ENCODE measurements at places on chromosomes 3 and 15.

GRCh38 chr3:109952924-109953323 lies 615.6 kb upstream of the DPPA4 start:
- DNase-seq: no peak

- no peak for DNase-seq
Measured at GRCh38 chr3:60142009-60142408, 1092.2 kb upstream of the CFAP20DC start.

GRCh38 chr3:152176241-152176640 lies 92.5 kb upstream of the MBNL1 start:
- peak; percentile 17 for DNase-seq

DNA sequence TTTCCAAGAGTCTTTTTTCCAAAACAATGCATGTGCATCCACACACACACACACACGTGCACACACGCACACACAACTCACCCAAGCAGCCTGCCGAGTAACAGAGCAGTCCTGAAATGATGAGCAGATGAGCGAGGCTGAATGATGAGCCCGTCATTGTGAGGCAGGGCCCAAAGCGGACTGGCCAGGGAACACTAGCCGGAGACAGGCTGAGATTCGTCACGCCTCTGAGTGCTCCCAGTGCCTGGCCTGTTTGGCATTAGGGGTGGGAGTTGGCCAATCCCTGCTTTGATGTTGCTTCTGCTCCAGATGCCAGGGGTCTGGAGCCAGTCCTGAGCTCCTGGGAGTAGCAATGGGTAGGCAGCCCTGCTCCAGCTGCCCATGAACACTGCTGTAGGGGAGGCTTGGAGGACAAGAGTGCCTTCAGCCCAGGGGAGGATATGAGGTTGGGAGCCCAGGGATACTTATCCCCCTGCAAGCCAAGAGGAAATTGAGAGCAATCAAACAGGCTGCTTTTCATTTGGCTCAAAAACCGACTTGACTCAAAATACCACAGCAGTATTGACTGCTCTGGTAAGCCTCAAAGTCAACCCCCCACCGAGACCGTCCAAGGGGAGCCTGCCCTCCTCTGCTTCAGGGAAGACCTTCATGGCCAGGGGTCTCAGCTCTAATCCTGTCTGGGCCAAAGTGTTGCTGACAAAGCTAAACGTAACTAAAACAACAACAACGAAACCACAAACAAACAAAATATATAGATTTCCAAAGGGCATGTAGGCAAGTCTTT lies 22.9 kb downstream of the COLQ start:
- DNase-seq: no peak

- no peak for DNase-seq
Measured at GRCh38 chr3:78792733-78793132, 975.1 kb downstream of the ROBO1 start.

- DNase-seq: no peak
Measured at GRCh38 chr3:23728601-23729117, 77.1 kb upstream of the UBE2E1 start.

DNA sequence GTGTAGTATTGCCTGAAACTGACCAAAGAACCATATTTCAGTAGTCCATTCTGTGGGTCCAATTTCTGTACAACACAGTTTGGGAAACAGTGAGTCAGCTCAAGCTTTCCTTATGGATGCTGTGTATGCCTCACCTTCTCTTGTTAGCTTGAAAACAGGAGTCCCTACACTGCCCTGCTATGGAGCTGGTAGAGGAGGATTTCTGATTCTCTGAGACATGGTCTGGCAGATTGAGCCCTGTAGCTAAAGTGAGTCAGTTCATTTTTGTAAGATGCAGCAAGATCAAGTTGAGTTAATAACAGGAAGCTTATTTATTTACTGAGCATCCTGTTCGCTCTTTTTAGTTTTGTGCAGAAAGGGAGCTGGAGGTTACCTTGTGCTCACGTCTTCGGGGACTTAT lies 424.1 kb upstream of the RBMS3 start:
- no peak for DNase-seq

DNA sequence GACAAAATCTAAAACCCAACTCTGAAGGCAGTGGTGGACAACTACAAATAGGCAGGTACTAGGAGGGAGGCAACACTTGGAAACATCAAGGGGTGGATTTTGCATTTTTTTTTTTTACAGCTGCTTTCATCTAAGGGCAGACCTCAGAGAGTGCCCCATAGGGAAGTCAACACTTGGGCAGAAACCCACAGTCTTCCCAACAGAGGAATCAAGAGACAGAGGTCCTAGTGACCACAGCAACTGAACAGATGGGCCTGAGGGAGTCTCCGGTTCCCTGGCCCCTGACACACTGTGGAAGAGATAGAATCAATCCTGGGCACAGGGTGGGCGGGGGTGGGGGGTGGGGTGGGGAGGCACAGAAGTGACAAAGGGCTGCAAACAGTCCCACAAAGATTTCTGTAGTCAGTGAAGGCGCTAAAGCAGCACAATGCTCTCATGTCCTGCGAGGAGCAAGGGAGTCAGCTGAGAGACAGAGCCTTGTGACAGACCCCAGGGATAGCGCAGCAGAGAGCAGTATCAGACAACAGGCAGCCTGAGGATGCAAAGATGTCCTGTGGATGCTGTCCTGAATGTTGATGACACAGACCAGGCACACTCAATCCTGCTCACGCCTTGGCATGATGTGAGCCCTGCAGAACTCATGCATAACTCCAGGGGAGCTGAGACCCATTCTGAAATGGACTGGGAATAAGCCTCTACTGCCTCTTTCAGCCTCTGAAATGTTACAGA lies 6.9 kb upstream of the RFTN1 start:
- DNase-seq: peak; percentile 28

DNA sequence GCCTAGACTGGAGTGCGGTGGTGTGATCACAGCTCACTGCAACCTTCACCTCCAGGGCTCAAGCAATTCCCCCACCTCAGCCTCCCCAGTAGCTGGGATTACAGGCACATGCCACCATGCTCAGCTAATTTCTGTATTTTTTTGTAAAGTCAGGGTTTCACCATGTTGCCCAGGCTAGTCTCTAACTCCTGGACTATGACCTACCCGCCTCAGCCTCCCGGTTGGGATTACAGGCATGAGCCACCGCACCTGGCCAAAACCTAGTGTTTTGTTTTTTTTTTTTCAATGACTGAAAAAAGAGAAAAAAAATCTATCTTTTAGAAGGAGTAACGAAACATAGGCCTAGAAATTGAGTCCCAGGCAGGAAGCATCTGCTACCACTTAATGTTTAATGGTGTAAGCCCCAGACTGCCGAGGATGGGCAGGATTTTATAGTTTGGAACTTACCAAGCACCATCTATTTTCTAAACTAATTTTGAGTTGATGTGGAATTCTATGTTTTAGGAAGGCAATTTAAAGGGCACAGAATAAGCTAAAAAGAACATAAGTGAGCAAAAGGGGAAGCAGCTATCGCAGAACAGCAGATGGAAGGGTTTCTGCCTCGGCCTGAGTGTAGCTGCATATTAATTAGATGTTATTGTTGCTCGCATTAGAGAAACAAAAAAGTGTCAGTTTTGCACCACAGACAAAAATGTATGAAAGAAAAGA lies 24.2 kb upstream of the CA12 start:
- no peak for DNase-seq

- no peak for DNase-seq
Measured at GRCh38 chr15:77039217-77039533, 31.7 kb downstream of the TSPAN3 start.

GRCh38 chr15:81296673-81297072 lies 27.3 kb downstream of the STARD5 start:
- peak; percentile 98 for DNase-seq

DNA sequence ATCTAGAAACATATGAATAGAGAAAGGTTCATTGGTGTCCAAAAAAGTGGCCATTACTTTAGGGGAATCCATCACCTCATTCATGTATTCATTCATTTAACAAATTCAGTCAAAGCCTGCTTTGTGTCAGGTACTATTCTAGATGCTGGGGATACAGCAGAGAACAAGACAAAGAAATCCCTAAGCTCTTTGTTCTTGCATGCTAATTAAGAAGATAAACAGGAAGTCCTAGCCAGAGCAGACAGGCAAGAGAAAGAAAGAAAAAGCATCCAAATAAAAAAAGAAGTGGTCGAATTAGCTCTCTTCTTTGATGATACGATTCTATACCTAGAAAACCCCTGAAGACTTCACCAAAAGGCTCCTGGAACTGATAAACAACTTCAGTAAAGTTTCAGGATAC lies 12.4 kb upstream of the ZMAT3 start:
- no peak for DNase-seq

DNA sequence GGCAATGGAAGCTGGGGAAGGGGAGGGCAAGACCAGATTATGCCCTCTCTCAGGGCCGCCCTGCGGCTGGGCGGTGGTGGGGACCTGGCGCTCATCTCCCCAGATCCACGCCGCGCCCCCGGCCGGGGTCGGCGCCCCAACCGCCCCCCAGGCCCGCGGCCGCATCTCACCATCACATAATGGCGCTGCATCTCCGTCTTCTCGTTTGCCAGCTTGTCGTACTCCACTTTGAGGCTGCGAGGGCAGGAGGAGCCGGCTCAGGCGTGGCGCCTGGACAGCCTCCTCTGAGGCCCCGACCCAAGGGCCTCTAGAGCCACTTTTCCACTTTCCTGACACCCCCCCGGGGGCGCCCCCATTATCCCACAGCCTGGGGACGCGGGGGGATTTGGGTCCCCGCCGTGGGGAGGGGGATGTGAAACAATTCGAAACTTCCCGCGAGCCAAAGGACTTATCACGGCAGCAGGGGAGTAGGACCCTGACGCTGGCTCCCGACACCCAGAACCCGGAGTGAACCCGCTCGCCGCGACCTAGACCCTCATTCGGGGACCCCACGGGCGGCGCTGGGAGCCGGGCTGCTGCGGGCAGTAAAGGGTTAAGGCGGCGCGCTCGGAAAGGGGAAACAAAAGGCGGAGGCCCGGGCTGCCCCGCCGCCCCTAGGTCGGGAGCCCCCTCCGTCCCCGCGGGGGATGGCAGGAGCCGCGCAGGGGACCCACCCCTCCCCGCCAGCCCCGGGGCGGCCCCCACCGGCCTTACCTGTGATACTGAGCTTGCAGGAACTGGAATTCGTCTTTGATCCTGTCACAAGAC lies 2.1 kb downstream of the TLE3 start:
- peak; percentile 60 for DNase-seq

GRCh38 chr15:39887832-39888231 lies 32.2 kb downstream of the GPR176 start:
- DNase-seq: peak; percentile 23

DNA sequence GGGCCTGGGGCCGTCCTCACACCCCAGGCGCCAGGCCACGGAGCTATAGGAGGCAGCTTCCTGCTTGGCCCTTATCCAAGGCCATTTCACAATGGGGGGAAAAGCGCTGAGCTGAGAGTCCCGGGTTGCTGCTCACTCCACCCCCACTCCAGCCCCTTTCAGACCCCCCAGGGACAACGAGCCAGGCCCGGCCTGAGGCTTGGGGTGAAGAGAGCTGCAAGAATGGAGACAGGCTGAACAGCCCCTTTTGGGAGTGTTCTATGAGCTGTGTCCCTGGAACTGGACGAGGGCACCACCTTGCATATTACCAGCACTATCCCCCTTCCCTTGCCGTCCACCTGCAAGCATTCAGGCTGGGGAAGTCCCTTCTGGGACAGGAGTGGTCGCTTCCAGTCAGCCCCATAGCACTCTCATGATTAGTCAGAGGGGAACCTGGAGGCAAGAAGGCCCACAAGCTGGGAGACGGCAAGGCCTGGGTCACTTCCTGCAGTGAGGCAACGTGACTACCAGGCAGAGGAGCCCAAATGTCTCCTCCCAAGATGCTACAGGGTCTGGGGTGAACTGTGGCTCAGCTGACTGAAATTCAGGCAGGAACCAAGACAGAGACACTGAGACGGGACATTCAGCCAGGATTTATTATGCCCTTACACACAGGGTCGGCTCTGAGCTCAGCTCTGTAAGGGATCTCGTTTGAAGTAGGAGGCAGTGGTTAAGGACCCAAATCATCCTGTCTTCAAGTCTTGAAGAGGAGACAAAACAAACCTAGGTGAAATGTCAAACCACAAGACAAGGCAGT lies 8.6 kb upstream of the SRP14 start:
- peak; percentile 41 for DNase-seq

DNA sequence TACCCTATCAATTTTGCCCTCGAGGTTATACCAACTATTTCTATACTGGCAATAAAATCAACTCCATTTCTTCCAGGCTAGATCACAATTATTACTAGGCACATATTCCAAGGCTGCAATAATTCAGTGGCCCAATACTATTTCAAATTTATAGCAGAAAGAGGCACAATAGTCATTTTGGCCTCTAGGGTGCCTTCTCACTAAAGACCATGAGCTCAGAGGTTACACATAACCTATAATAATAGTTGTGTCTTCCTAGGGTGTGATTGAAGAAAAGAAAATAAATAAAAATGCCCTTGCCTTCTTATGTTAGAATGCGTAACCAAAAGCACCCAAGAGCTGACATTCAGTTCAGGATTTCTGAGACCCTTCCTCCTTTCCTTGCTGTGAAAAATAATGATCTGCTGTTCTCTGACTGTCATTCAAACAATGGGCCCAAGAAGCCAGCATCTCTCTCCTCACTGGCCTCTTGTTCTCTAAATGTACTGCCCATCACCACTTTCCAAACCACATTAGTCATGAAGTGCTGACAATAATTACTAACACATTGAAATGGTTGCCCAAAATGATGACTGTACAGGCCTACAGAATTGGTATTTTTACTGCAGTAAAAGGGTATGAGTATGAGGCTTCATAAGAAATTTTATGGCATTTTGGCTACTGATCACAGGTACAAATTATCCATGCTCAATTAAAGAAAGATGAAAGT lies 244.8 kb downstream of the LRRN1 start:
- no peak for DNase-seq

DNA sequence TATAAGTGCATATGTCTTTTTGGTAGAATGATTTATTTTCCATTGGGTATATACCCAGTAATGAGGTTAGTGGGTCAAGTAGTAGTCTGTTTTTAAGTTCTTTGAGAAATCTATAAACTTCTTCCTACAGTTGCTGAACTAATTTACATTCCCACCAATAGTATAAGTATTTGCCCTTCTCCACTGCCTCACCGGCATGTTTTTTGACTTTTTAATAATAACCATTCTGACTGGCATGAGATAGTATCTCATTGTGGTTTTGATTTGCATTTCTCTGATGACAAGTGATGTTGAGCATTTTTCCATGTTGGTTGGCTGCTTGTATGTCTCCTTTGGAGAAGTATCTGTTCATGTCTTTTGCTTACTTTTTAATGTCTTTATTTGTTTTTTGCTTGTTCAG lies 94.1 kb upstream of the TP63 start:
- no peak for DNase-seq

GRCh38 chr15:33813891-33814290 lies 154.4 kb upstream of the CHRM5 start:
- no peak for DNase-seq

- DNase-seq: no peak
Measured at GRCh38 chr3:95645291-95645690, 1169.1 kb upstream of the EPHA6 start.

DNA sequence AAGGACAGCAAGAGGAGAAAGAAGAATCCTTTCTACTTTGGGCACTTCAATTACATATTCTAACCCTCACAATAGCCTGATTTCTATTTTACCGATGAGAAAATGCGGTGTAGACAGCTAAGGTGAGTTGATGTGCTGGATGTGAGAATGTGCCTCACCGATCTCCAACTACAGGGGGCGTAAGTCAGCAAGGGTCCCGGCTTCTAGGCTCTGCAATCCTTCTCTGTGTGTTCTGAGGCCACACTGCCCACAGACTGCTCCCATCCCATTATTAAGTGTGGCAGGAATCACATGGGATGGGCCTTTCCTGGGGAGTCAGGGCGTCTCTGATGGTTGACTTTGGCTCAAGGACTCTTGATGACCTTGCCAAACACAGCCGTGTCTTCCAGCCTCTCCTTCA lies 23.6 kb upstream of the RPL35A start:
- DNase-seq: peak; percentile 3

- DNase-seq: no peak
Measured at GRCh38 chr3:152491922-152492321, 223.2 kb downstream of the MBNL1 start.
